ENCODE measurements at places on chromosomes 16 and 17.

GRCh38 chr17:81543339-81543675, 8.8 kb downstream of the FAAP100 start:
- DNase-seq, result no peak

DNA sequence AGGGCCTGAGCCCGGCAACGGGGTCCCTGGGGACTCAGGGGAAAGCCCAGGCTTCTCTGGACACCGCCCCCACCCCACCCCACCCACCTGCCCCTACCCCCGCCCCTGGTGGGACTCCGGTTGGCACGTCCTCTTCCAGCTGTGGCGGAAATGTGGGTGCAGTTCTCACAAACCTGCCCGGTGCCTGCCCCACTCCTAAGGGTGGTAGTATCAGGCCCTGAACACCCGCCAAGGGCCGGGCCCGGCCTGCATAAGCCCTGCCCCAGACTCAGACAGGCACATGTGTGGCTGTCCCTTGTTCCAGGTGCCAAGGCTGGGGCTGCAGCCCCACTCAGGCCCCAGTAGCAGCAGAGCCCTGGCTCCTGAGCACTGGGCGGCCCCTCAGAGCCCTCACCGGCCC, 58.1 kb downstream of the ACTG1 start:
- DNase-seq, result no peak

DNA sequence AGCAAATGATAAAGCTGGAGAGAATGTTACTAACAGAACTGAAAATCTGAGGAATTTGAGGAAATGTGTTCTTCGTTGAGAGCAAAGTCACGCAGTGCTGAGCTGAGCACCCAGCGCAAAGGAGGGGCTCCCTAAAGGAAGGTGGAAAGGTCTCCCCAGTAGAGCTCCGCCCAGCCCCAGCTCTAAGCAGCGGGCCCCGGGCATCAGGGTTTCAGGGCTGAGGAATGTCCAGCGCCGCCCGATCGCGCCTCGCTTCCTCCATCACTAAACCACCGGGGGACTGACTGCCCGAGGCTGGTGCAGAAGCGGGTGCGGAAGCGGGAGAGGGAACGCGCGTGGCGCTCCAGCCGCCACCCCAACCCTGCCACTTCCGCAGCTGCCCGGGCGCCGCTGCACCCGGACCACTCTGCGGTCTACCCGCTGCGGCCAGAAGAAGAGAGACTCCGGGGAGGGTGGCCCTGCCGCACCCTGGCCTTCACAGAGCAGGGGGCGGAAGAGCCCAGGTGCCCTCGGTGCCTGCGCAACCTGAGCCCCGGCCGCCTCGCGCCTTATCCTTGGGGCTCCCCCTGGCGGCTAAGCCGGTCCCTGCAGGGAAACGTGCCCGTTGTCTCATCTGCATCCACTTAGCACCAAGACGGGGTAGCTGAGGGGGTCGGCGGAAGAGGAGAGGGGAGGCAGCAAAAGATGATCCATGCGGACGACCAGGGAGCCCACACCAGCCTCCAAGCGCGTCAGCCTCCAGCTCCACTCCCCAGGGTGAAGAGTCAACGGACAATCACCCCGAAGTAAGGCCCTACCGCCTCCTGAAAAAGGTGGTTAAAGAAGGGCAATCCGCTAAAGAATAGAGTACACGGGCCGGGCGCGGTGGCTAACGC, 12.4 kb upstream of the GUCY2D start:
- peak; percentile 96 for DNase-seq

GRCh38 chr17:4625181-4625617, 16.3 kb downstream of the ALOX15 start:
- no peak for DNase-seq

- DNase-seq, result no peak
Measured at GRCh38 chr17:17767154-17767869, 69.5 kb downstream of the SREBF1 start.

- DNase-seq, result no peak
Measured at GRCh38 chr16:25370541-25370940, 112.9 kb upstream of the ZKSCAN2 start.

DNA sequence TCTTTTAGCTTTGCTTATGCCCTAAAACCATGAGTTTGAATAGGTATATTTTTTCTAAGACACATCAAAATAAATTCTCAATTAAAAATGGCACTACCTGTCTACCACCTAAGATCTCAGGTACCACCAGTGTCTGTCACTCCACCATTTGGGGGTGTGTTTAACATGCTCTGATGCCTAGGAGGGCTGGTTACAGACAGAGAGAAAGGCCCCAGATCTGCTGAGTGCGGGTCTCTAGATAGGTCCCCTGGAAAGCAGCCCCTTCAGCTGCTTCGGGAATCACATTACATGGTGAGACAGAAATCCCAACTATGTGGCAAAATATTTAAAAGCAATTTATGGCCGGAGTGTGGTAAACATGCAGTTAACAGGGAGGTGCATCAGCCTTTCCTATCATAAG, 653 bp upstream of the VAC14 start:
- DNase-seq, result no peak

- DNase-seq, result no peak
Measured at GRCh38 chr17:37446027-37446426, 39.3 kb downstream of the TADA2A start.

DNA sequence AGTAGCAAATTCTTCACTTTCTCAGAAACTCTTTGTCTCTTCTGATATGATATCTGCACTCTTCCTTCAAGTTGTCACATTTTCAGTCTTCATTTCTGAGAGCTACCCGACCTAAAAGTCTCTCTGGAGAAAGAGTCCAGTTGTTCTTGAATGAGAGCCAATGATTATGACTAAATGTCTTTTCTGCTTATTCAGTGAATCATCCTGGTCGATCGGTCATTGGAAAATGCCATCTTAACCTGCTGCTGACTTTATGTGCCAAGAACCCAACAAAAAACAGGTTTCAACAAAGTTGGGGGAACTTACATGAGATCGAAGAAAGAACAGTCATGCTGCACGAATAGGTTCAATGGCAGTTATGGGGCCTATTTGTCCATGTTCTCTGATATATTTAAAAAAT, 15.9 kb downstream of the SOX9 start:
- DNase-seq, result no peak

DNA sequence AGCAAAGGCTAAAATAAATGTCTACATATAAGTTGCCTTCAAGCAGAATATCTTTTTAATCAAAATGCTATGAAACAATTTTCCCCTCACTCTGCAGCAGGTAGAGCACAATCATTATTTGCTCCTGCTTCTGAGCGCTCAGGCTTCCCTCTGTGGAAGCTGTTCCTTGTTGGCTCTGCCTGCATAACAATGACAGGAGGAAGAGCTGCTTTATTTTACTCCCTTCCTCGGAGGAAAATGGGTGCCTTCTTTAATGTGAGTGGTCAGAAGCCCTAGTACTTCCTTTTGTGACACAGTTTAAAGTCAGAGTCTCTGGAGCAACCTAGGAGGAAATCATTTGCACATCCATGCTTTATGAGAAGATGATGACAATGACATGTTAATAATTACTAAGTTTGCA, 492.1 kb downstream of the CDH8 start:
- no peak for DNase-seq

DNA sequence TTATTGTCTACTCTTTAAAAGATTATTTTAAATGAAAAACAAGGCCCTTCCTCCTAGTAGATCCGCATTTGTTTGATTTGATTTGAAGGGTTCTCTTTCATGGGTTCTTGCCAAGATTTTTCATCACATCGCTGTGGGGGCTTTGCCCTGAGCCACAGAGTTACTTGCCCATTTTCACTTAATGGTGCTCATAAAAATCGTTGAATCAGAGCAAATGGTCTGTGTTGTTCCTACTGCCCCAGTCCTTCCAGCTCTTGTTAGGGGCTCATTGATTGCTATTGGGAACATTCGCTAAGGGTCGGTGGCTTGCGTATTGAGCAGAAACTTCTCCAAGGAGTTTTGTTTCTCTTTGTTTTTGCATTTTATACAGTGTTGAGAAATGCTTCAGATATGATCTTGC, 1023.4 kb upstream of the CDH8 start:
- no peak for DNase-seq

DNA sequence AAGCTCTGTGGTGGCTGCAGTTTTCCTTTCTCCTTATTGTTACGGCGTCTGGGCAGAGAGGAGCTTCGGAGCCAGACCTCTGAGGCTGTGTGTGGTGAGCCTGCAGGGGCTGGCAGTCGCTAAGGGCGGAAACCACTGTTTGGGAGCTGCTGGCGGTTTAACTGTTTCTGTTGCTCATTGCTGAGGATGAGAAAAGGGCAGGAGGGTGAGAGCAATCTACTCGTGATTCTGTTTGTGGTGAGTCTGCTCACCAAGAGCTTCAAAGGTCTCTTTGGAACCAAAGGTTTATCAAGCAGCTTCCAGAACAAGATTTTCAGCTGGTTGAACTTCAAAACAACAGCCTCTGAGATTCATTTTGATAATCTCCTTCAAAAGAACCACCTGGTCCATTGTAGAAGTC, 143.9 kb downstream of the ANKFN1 start:
- DNase-seq, result peak; percentile 43

DNA sequence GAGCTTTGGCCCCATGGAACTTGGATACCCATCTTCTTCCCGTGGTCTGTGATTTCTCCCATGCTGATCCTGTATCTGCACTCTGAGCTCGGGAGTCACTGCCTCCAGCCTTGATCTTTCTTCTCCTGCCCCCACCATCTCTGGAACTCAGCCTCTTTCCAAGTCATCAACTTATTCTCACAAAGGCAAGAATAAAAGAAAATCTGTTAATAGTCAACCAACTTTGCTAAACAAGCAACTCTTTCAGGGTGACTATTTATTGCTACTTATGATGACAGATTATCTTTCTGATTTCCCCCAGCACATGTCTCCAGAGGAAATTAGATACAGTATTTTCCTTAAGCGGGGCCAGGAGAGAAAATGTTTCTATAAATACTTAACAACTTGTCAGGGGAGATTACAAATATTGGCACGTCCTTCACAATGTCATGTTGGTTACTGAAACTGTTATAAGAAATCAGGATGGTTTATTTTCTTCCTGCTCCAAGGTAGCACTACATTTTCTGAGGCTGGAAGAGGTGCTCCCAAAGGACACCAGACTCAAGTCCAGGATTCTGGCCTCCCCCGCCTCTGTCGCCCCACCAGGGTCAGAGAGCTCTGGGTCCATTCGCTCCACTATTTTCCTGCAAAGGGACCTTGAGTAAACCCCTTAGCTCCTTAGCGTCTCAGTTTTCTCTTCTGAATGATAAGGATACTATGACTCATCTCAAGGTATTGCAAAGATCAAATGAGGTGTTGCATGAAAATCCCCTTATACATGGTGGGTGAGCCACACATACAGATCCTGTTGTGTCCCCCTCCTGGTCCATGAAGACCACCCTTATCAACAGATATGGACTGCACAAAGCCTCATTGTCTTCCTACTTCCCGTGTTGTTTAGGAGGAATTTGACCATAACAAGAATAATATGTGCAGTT, 205.2 kb upstream of the WSCD1 start:
- DNase-seq, result no peak

- DNase-seq, result no peak
Measured at GRCh38 chr16:75589306-75589705, 23.1 kb downstream of the GABARAPL2 start.

GRCh38 chr17:44961921-44962350, 6.2 kb downstream of the C1QL1 start:
- DNase-seq, result no peak

- no peak for DNase-seq
Measured at GRCh38 chr17:12549499-12550041, 116.1 kb upstream of the MYOCD start.
